ENCODE measurements at places on chromosomes 3 and 15. TPM values are rescaled to one million over a fixed set of nuclear protein-coding genes. Genes with fewer than 3 reads are reported as not detected.

TBC1D21 gene
- not detected for polyA plus RNA-seq

NAA80 gene
- 12.4 TPM for polyA plus RNA-seq

SYNPR gene
- not detected for polyA plus RNA-seq

CILP gene
- 0.45 TPM for polyA plus RNA-seq

RASA2 gene
- polyA plus RNA-seq = 11.5 TPM

XCR1 gene
- polyA plus RNA-seq = 0.06 TPM

GOLGA8S gene
- polyA plus RNA-seq = 0.13 TPM

HRH1 gene
- polyA plus RNA-seq = 0.42 TPM

CMTM8 gene
- 1.5 TPM for polyA plus RNA-seq

ABI3BP gene
- polyA plus RNA-seq = 4.9 TPM

CMC1 gene
- 40.3 TPM for polyA plus RNA-seq

SLC22A13 gene
- polyA plus RNA-seq = not detected

CAMP gene
- 14.1 TPM for polyA plus RNA-seq

DVL3 gene
- 12.3 TPM for polyA plus RNA-seq

COL8A1 gene
- 0.52 TPM for polyA plus RNA-seq

FAM107A gene
- 7.0 TPM for polyA plus RNA-seq

ADAMTSL3 gene
- polyA plus RNA-seq = 0.11 TPM

TRIM71 gene
- polyA plus RNA-seq = under 0.01 TPM

BCL6 gene
- 9.5 TPM for polyA plus RNA-seq

SKOR1 gene
- polyA plus RNA-seq = 0.20 TPM

SPTBN5 gene
- 2.0 TPM for polyA plus RNA-seq

IL12A gene
- 3.6 TPM for polyA plus RNA-seq

PLSCR2 gene
- polyA plus RNA-seq = not detected

IL17RB gene
- polyA plus RNA-seq = 0.26 TPM

GOLGA8Q gene
- 0.07 TPM for polyA plus RNA-seq

IL17RD gene
- 0.58 TPM for polyA plus RNA-seq

ITIH3 gene
- polyA plus RNA-seq = 15.2 TPM

GOLGA6D gene
- polyA plus RNA-seq = not detected

RAD51 gene
- polyA plus RNA-seq = 4.7 TPM

KLHL40 gene
- 0.03 TPM for polyA plus RNA-seq

SLC35A5 gene
- 8.2 TPM for polyA plus RNA-seq

PLS1 gene
- polyA plus RNA-seq = 0.26 TPM

MAN2A2 gene
- polyA plus RNA-seq = 13.7 TPM

PLA2G4E gene
- not detected for polyA plus RNA-seq

PAK6 gene
- polyA plus RNA-seq = 0.46 TPM

PLA2G4D gene
- not detected for polyA plus RNA-seq

FGD5 gene
- polyA plus RNA-seq = 6.7 TPM

SI gene
- not detected for polyA plus RNA-seq

SOX2 gene
- polyA plus RNA-seq = 0.02 TPM

KLF13 gene
- 43.1 TPM for polyA plus RNA-seq

CORO2B gene
- polyA plus RNA-seq = 1.2 TPM
